ENCODE measurements at places on chromosomes 3 and 15.
A peak's percentile ranks its signal among the peaks of the same experiment; 100 is the strongest.

DNA sequence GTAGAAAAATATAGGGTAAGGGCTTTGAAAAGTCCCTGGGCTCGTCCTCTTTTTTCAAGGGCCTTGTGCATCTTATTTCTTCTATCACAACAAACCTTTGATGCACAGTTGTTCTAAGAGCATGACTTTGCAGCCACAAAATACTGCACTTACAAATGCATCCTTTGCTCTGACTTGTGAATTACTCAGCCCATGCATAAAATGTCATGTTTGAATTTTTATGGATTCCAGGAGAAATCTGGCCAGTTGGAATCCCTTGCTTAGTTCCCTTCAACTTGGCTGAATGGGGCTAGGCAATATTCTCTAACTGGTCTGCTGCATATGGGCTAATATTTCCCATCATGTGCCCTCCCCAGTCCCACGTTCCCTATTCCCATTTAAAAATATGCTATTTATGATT lies 523.9 kb upstream of the RGMA start:
- DNase-seq: no peak
- H3K36me3 ChIP-seq: no peaks in the 10 kb centered on the region
- H3K4me1 ChIP-seq: peaks cover 5% of the 10 kb centered on the region
- no peak overlapping the region for H3K27ac ChIP-seq
- no peaks in the 10 kb centered on the region for H3K27me3 ChIP-seq

DNA sequence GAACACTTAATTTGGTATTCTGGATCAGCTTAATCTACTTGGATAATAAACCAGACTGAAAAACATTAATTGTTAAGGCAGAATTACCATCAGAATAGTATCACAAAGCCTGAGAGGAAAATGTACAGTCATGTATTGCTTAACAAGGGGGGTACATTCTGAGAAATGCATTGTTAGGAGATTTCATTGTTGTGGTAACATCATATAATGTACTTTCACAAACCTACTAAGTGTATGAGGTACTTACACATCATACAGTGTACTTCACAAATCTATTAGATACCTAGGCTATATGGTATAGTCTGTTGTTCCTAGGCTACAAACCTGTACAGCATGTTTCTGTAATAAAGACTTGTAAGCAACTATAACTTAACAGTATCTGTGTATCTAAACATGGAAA lies 68.2 kb downstream of the NBEAL2 start:
- H3K36me3 ChIP-seq: peaks cover 6% of the 10 kb centered on the region
- no peak overlapping the region for H3K27ac ChIP-seq
- H3K27me3 ChIP-seq: peaks cover 1% of the 10 kb centered on the region
- no peak for DNase-seq
- H3K4me3 ChIP-seq: no peak overlapping the region

GRCh38 chr15:71273731-71274447 lies 158.6 kb downstream of the THSD4 start:
- no peaks in the 10 kb centered on the region for H3K27me3 ChIP-seq
- DNase-seq: no peak
- H3K27ac ChIP-seq: no peak overlapping the region
- H3K4me1 ChIP-seq: peaks cover 21% of the 10 kb centered on the region

DNA sequence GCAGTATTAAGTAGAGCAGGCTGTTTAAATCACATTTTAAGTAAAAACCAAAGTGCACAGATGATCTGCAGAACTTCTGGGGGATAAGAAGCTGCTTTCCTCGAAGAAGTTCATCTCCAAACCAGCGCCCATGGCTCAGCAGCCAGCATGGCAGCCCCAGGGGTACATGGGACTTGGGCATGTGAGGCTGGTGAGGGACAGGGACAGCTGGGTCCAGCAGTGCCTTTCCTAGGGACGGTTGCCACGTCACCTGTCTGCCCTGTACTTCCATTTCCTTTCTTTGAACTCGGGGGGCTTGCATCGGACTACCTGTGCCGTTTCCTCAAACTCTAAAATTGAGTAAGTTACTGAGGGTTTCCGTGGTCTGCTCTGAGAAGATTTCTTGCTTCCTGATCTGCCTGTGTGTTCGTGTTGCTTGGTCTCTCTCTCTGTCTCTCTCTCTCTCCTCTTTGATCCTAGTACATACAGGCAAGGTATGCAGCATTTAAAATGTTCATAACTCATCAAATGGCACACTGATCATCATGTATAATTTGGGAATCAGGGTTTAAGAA lies 67.6 kb downstream of the IGF1R start:
- peaks cover 12% of the 10 kb centered on the region for H3K27me3 ChIP-seq
- H3K36me3 ChIP-seq: peaks cover 10% of the 10 kb centered on the region
- H3K4me1 ChIP-seq: peaks cover 89% of the 10 kb centered on the region

GRCh38 chr15:52733088-52733487 lies 53.9 kb upstream of the ATOSA start:
- no peak overlapping the region for H3K27ac ChIP-seq
- no peak overlapping the region for H3K4me3 ChIP-seq
- no peaks in the 10 kb centered on the region for H3K36me3 ChIP-seq
- peaks cover 16% of the 10 kb centered on the region for H3K4me1 ChIP-seq

DNA sequence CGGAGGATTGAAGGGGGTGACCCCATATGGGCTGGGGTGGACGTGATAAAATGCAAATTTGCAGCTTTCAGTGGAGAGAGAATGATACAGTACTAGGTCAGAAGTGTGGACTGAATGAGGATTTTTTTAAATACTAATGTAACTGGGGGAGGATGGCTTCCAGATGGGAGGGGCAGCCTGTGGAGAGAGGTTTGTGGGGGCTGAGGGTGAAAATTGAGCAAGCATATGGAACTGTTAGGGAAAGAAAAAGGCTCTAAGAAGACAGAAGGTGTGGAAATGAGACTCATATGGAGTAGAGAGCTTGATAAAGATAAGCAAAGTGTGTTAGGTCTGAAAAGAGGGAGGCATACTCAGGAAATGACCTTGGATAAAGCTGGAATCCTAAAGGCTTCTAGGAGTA lies 926.4 kb downstream of the IGSF11 start:
- no peak overlapping the region for H3K27ac ChIP-seq
- no peak overlapping the region for H3K4me3 ChIP-seq
- peaks cover 21% of the 10 kb centered on the region for H3K4me1 ChIP-seq
- no peak for DNase-seq
- peaks cover 2% of the 10 kb centered on the region for H3K27me3 ChIP-seq

DNA sequence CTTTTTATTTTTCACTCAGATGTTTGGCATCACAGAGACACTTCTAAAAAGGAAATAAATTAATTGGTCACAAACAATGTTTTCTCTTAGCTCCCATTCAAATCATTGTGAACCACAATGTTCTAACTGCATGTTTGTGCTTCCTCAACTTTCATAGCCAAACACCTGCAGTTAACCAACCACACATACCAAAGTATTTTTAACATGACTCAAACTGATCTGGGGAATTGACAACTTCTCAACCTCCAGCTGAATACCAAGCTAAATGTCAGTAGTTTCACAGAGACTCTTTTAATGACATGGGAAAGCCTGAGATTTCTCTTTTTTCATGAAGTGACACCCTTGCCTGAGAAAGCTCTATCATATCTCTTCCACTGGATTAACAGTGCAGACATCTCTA lies 217.9 kb upstream of the MME start:
- no peaks in the 10 kb centered on the region for H3K4me1 ChIP-seq
- no peaks in the 10 kb centered on the region for H3K36me3 ChIP-seq
- no peak for DNase-seq
- no peak overlapping the region for H3K27ac ChIP-seq

DNA sequence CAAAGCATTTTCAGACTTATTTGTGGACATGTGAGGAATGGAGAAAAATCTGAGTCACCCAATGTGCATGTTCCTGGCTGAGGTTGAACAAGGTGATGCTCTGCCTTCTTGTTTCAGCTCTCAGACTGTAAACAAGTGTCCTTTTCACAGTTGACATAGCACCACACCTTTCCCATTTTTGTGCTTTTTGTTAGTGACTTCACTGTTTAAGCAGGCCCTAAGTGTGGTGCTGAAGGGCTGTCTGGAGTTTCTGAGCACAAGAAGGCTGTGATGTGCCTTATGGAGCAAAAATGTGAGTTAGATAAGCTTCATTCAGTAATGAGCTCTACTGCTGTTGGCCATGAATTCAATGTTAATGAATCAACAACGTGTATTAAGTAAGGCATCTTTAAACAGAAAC lies 20.4 kb downstream of the ABI3BP start:
- H3K4me3 ChIP-seq: no peak overlapping the region
- no peak for DNase-seq
- no peaks in the 10 kb centered on the region for H3K4me1 ChIP-seq
- H3K36me3 ChIP-seq: no peaks in the 10 kb centered on the region

DNA sequence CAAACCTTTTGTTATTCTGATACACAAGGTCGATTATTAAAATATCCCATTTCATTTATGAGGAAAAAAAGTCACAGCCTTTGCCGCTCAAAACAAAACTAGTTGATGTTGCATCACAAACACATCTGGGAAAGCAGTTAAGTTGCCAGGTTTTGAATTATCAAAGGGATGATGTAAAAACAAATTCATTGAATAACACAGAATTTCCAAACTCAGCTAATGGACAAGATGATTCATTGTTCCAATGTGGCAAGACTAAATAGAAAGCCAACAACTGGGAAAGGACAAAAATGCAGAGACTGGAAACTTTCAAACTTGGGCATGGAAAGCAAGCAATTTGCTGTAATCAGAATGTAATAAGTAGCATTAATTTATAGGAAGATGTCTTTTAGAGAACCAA lies 610.0 kb upstream of the ZNF385D start:
- DNase-seq: no peak
- H3K27me3 ChIP-seq: peaks cover 2% of the 10 kb centered on the region
- no peaks in the 10 kb centered on the region for H3K36me3 ChIP-seq
- no peaks in the 10 kb centered on the region for H3K4me1 ChIP-seq
- H3K27ac ChIP-seq: no peak overlapping the region
- no peak overlapping the region for H3K4me3 ChIP-seq

- peaks cover 9% of the 10 kb centered on the region for H3K27me3 ChIP-seq
- H3K36me3 ChIP-seq: peaks cover 24% of the 10 kb centered on the region
- peaks cover 36% of the 10 kb centered on the region for H3K4me1 ChIP-seq
- no peak for DNase-seq
Observed at GRCh38 chr15:90873998-90874605, 5.7 kb downstream of the FURIN start.

- H3K36me3 ChIP-seq: no peaks in the 10 kb centered on the region
- H3K4me3 ChIP-seq: peak overlapping the region; percentile 47
- H3K27me3 ChIP-seq: peaks cover 2% of the 10 kb centered on the region
- peaks cover 5% of the 10 kb centered on the region for H3K4me1 ChIP-seq
Observed at GRCh38 chr15:66786708-66787488, 84.9 kb downstream of the SMAD6 start.

GRCh38 chr3:176755552-176755951 lies 441.7 kb downstream of the TBL1XR1 start:
- H3K27ac ChIP-seq: no peak overlapping the region
- peaks cover 4% of the 10 kb centered on the region for H3K36me3 ChIP-seq
- no peaks in the 10 kb centered on the region for H3K27me3 ChIP-seq
- H3K4me1 ChIP-seq: no peaks in the 10 kb centered on the region
- H3K4me3 ChIP-seq: no peak overlapping the region

- peak overlapping the region; percentile 100 for H3K27ac ChIP-seq
- peaks cover 5% of the 10 kb centered on the region for H3K36me3 ChIP-seq
- peak overlapping the region; percentile 72 for H3K4me3 ChIP-seq
- peak; percentile 73 for DNase-seq
- H3K27me3 ChIP-seq: peaks cover 8% of the 10 kb centered on the region
- H3K4me1 ChIP-seq: peaks cover 80% of the 10 kb centered on the region
Observed at GRCh38 chr3:195150181-195151118, 120.5 kb downstream of the XXYLT1 start.

GRCh38 chr3:133230195-133230594 lies 169.7 kb upstream of the BFSP2 start:
- H3K4me3 ChIP-seq: no peak overlapping the region
- peaks cover 4% of the 10 kb centered on the region for H3K36me3 ChIP-seq
- H3K4me1 ChIP-seq: peaks cover 14% of the 10 kb centered on the region

- H3K4me1 ChIP-seq: peaks cover 10% of the 10 kb centered on the region
- H3K27me3 ChIP-seq: no peaks in the 10 kb centered on the region
- H3K4me3 ChIP-seq: no peak overlapping the region
- H3K27ac ChIP-seq: no peak overlapping the region
- DNase-seq: no peak
Observed at GRCh38 chr3:114872050-114872449, 275.0 kb downstream of the ZBTB20 start.

- H3K36me3 ChIP-seq: no peaks in the 10 kb centered on the region
- no peaks in the 10 kb centered on the region for H3K4me1 ChIP-seq
- no peak overlapping the region for H3K4me3 ChIP-seq
Observed at GRCh38 chr3:4928277-4928789, 50.9 kb upstream of the BHLHE40 start.

- peaks cover 10% of the 10 kb centered on the region for H3K36me3 ChIP-seq
- peaks cover 2% of the 10 kb centered on the region for H3K27me3 ChIP-seq
- no peak overlapping the region for H3K27ac ChIP-seq
- DNase-seq: no peak
- no peak overlapping the region for H3K4me3 ChIP-seq
- peaks cover 25% of the 10 kb centered on the region for H3K4me1 ChIP-seq
Observed at GRCh38 chr3:152879790-152880174, 44.9 kb downstream of the P2RY1 start.

DNA sequence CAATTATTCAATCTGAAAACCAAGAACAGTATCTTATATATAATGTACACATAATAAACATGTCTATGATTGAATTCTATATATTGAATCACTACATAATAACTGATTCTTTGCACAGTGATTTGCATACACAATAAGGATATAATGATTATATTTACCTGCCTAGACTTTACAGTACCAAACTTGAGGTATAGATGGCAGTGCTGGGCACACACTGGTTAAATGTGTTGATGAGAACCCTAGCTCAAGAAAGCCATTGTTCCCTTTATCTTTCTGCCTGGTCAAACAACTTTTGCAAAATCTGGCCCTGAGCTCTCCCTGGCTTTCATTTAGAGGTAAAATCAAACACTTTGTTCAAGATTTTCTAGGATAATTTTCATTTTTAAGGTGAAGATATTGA lies 697.7 kb downstream of the TUSC7 start:
- H3K4me3 ChIP-seq: no peak overlapping the region
- H3K27ac ChIP-seq: no peak overlapping the region
- peak; percentile 13 for DNase-seq
- H3K36me3 ChIP-seq: no peaks in the 10 kb centered on the region
- no peaks in the 10 kb centered on the region for H3K27me3 ChIP-seq

DNA sequence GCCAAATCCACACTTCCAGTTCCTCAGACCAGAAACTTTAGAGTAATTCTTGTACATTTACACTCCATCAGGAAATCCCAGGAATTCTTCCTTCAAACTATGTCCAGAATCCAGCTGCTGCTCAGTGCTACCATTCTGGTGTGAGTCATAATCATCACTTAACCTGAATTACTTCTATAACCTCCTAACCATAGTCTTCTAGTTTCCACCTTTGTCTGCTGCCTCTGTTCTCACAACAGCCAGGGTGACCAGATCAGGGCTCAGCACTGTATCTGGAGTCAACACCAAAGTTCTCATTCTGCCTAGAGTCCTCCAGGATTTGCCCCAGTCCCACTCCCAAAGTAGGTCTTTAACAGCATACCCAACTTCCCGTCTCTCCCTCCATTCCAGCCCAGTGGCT lies 3.4 kb downstream of the CLDND1 start:
- peaks cover 10% of the 10 kb centered on the region for H3K4me1 ChIP-seq
- peaks cover 4% of the 10 kb centered on the region for H3K27me3 ChIP-seq
- H3K4me3 ChIP-seq: peak overlapping the region; percentile 32
- H3K27ac ChIP-seq: no peak overlapping the region

- peaks cover 7% of the 10 kb centered on the region for H3K27me3 ChIP-seq
- peaks cover 25% of the 10 kb centered on the region for H3K36me3 ChIP-seq
- no peak overlapping the region for H3K27ac ChIP-seq
- H3K4me1 ChIP-seq: no peaks in the 10 kb centered on the region
- H3K4me3 ChIP-seq: no peak overlapping the region
- DNase-seq: no peak
Observed at GRCh38 chr15:28191832-28192231, 92.7 kb upstream of the OCA2 start.

Measured in endothelial cell (in vitro differentiated cells).